DMS 273 treated with DMSO at 0.1 percent for 48 hours (cell line): ENCODE measurements at places on chromosomes 6 and 20.

- no peak for DNase-seq
Observed at GRCh38 chr6:84575264-84575663, 189.1 kb downstream of the TBX18 start.

DNA sequence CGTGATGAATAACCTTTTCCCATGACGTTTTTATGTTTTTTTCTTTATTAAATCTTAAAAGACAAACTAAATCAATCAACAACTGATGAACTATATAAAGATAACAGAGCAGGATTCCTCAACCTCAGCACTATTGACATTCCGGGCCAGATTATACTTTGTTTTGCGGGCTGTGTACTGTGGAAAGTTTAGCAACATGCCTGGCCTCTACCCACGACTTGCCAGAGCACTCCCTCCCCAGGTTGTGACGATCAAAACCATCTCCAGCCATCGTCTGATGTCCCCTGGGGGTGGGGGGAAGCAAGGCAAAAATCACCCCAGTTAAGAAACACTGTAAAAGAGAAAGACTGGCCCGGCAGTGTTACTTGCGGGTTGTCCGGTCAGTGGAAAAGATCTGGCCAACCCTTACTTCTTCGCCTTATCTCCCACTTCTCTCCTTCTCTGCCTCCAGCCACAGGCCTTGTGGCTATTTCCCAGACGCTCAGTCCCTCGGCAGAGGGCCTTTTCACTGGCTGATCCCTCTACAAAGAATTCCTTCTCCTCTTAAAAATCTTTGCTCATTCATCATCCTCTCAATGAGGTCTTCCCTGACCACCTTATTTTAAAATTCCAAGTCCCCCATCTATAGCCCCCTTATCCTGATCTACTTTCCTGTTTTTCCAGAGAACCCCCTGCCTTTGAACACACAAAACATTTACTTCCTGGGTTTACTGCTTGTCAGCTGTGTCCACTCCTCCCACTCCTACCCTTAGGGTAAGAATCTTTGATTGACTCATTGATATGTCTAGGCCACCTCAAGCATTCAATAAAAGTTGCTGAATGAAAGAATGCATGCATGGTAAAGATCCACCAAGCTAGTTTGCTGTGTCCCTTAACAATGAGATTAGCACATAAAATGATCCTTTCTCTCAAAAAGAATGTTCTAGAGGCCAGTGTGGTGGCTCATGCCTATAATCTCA is 14.7 kb upstream of the RAB22A start:
- DNase-seq = no peak

DNA sequence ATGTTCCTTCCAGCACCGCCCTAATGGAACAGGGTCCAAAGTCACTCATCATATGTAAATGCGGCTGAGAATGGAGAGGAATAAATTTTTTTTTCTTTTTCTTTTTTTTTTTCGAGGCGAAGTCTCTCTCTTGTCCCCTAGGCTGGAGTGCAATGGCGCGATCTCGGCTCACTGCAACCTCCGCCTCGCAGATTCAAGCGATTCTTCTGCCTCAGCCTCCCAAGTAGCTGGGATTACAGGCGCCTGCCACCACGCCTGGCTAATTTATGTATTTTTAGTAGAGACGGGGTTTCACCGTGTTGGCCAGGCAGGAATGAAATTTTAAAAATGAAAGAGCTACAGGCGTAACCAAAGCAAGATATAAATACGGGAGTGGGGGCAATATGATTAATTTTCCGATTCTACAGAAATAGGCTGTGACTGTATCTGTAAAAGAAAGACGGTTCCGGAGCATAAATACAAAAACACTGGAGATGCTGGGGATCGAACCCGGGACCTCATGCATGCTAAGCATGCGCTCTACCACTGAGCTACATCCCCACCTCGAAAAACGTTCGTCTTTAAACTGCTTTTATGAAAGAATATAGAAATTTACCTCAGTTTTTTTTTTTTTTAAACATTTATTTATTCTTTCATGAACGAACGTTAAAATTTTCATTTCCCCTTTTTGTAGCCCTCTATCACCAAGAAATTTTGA is 132.2 kb downstream of the GPX5 start:
- peak; percentile 37 for DNase-seq

DNA sequence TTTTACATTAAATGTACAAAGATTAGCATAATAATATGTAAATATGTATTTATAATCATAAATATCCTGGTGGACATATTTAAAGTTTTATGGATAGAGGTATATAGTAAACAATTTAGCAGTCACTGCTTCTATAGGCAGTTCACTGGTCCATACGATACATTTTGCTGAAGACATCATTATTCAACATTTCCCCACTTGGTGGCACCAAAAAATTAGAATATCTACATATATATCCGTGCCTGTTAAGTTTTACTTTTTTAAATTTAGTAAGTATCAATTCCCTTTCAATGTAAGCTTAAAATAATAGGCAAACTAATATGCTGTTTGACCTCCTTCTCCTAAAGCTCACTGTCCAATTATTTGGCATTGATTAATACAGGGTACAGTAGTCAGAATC is 64.2 kb downstream of the LMBRD1 start:
- no peak for DNase-seq

- no peak for DNase-seq
Observed at GRCh38 chr6:25301362-25301761, 22.2 kb downstream of the CARMIL1 start.
